ENCODE measurements at places on chromosomes 7 and 10.

DNA sequence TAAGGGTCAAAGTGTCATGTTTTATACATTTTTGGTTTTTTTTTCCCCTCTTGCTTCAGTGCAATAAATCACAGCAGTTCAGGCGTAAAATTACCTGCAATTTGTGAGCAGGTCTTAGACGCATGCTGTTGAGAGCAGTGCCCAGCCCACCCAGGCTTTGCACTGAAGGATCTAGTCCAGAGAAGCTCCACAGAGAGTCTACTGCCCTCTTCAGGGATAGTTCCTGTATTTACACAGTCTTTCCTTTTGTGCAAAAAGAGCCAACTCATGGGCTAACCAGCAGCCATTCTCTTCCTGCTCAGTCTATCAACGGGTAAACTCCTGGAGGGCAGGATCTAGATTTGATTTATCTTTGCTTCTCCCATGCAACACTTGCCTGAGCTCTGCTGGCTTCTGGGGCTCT, 82.2 kb upstream of the NAMPT start:
- peak; percentile 36 for DNase-seq

DNA sequence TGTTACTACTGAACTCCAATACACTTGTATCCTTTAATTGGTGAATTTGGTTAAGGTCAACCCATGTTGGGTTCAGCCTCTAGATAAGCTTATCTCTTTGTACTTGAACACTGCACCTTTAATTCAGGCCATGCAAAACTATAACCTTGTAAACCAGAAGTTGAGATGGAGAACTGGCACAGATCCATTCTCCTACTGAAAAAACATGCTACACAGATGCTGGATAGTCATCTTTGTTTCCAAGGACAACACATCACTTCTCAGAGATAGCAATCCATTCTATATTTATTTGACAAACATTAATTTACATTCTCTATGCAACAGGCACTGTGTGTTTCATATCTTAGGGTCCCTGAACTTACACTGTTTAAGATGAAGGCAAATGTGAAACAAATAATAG, 2.9 kb upstream of the CDK14 start:
- DNase-seq = no peak

DNA sequence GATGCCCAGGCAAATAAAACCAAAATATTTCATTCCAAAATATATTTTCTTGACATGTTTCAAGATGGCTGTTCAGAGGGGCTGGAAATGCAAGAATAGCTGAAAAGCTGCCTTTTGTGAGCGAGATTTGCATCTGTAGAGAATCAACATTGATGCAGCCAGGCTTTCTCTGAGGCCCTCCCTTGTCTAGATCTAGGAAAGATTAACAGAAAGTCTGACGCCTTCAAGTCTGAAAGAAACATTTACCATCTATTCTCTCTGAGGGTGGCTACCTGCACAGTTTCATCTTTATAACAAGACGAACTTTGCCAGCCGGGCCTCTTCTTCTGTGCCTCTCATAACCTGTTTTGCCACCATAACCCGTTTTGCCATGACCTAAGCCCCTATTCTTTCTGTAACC, 170.2 kb downstream of the AKR1D1 start:
- DNase-seq = no peak

GRCh38 chr10:15122477-15123030, 25.4 kb downstream of the RPP38 start:
- DNase-seq = peak; percentile 86

- DNase-seq = no peak
These were observed 82.9 kb downstream of the GALNT11 start for GRCh38 chr7:152108359-152108758.

DNA sequence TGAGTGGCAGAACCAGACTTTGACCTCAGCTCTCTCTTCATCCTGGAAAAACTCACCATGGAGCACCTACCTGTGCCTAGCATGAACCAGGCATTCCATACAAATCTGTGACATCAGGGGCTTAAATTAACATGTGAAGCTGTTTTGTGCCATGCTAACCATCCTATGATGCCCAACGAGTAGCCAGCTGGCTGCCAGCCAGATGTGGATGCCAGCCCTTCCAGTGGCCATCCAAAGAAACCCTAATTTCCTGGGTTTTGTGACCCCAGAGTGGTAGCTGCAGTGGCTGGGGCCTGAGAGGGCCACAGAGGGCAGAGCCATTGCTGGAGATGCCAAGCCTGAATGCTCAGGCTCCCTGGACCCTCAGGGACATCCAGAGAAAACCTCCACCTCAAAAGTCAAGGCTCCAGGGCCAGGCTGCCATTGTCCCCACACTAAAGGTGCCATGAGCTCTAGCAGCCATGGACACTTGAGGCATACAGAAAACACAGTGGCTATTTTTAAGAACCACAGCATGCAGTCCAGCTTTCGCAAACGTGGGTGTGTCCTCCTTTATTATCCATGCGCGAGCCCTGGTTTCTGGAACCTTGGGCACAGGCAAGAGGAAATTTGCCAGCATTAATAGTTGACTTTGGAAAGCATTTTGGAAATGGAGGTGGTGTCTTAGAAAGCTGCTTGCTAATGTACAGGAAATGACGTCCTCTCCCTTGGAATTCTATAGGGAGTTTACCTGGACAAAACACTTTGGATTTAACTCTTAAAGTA, 6.0 kb downstream of the CPXM2 start:
- no peak for DNase-seq

GRCh38 chr10:27804136-27804535, 58.5 kb upstream of the MKX start:
- DNase-seq = no peak

DNA sequence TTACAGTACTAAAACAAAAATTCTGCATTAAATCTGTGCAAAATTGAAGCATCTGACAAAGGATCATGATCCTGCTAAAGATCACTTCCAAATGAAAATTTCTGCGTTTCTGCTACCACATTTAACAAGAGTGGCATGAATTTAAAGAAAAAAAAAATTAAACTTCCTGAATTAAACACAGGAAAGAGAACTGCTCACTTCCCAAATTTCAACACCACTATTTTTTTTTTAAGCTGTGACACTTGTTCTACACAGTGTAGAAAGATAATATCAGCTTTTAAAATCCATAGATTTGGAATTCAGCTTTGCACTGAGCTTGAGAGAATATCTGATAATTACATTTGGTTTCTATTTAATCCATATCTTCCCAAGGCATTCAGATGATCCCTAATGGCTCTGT, 73.6 kb downstream of the EPC1 start:
- DNase-seq = no peak

DNA sequence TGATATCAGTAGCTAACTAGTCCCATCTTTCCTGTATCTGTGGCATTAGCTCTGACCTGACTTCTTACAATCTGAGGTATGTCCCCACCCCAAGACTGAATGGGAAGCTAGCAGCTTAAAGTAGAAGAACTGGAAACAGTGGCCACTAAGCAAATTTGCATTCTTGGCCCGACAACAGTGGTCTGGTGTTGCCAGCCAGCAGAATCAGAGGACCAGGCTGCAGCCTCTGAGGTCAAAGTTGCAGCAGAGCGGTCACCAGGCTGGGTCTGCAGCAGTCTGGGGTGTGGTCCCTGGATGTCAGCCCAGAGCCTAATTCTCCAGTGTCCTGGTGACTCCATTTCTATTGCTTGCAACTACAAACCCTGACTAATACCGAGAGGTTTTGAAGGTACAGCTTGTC, 26.3 kb downstream of the FAM107B start:
- peak; percentile 17 for DNase-seq

DNA sequence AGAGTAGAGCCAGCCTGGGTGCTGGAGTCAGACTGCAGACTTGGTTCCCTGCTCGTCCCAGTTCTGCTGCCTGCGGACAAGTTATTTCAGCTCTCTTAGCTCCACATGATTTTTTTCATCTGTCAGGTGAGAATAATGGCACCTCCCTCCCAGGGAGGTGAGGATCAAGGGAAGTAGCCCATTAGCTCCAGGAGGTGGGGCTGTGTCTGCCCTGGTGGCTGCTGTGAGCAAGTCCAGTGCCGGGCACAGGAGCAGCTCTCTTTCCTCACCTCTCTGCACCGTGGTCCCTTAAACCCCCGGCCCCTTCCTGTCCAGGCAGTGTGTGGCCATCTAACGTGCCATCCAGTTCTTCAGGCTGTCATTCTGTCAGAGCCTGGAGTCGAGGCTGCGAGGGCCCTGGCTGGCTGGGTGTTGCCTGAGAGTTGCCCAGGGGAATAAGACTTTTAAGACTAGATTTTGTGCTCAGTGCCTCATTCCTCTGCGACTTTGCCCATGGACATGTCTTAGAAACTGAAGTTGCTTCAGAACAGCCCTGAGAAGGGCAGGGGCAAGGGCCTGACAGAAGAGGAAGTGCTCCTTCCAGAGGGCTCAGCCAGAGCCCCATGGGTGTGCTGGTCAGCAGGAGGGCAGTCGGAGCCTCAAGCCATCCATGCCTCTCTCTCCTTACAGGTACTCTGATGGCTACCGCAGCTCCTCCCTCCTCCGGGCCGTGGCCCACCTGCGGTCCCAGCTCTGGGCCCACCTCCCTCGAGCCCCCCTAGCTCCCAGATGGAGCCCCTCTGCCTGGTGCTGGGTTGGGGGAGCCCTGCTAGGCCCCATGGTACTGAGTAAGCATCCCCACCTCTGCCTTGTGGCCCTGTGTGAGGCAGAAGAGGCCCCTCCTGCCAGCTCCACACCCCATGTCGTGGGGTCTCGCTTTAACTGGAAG, 5.0 kb downstream of the ABCB8 start:
- no peak for DNase-seq

DNA sequence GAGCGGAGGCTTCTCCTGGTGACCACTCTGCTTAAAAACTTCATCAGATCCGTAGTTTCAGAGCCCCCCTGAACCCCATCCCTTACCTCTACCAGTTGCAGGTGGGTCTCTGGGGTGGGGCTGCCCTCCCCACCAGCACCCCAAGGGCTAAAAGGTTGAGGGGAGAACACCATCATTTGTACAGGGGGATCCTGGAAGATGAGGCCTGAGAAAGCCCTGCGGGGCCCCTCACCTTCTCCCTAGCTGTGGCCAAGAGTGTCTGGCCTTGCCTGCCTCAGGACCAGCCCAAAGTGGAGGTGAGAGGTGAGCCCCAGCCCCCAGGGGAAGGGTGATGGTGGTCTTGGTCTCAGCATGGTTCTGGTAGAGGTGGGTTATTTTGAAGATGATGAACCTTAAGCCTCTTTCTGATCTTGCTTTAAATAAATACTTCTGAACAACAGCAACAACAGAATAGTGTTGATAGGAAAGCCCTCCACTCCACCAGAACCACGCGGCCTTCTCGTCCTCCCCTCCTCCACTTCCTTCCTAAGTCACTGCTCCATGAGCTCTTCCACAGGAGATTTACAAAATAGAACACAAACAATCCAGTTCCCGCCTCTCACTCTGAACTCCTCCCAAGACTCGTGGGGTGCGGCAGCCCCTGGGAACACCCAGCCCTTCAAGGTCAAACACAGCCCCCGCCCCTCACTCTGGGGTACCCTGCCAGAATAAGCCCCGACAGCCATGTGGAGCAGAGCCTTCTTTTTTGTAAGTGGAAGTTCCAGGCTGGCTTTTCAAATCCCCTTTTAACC, 169.1 kb downstream of the EGFR start:
- DNase-seq = no peak

DNA sequence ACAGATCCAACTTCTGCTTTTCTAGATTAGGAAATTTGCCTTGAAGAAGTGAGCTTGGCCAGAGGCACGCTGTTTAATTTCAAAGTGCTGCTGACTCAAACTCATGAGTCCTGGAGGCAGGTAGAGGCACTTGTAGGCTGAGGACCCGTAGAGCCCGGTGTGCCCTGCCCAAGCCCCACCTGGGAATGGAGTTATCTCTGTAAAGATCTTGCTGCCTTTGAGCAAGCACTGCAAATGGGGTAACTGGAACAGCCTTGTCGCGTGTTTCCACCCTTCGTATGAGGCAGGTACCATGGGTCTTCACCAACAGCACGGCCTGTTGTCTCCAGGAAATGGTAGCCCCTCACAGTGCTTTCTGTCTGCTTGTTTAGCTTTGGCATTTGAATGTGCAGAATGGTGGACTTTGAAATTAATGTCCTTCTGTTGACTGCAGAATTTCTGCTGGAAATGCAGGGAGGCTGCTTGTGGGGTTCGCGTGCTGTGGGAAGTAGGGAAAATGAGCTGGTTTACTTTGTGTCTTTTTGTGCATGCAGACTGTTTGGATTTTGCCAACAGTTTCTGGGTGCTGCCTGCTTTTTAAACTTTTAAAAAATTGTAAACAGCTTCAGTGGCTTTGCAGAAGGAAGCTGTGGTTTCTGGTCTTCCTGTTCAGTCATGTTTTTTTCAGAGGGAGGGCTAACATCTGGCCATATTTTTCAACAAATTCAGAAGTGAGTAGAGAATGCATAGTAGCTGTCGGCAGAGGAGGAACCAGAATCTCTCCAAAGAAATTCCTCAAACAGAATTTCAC, 27.2 kb downstream of the CCM2 start:
- peak; percentile 72 for DNase-seq

DNA sequence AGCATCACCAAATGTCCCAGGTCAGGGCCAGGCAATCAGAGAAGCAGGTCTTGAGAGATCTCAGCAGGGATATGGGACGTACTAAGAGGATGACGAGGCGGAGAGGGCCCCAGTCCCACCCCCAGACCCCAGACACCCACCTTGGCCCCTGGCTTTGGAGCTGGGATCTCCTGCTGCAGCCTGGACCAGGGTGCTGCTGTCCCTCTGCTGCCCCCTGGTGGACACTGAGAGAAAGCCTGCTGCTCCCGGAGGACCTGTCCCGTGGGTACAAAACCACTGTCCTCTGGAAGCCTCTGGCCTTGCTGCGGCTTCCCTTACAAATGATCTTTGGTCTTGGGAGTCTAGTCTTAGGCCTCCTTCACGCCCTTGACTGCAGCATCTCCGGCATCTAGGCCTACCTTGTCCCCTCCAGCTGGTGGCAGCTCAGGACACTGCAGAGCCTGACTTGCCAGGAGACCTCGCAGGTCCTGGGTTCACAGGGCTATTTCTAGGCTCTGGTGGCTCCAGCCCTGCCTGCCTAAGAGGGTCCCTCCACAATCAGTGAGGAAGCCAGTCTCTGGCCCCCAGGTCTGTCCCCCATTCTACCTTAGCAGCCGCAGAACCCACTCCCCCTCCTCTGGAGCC, 97.1 kb downstream of the RGS10 start:
- peak; percentile 87 for DNase-seq

DNA sequence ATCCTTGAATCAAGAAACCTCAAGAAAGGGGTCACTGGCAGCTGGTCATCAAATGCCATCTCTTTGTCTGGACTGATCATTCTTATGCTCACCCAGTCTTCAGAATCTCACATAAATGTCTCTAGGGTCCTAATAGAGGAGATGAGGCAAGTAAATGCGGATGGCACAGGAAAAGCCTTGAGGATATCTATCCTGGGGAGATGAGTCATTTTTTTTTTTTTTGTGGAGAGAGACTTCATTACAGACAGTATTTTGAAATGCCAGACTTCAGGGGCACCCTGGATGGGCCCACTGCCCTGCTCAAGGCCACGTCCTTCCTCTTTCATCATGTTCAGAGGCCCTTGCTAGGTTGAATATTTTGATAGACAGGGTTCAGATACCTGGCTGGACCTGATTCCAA, 19.5 kb upstream of the PLPP4 start:
- DNase-seq = no peak

- DNase-seq = no peak
These were observed 1.7 kb upstream of the SPACDR start for GRCh38 chr7:100465702-100466311.

DNA sequence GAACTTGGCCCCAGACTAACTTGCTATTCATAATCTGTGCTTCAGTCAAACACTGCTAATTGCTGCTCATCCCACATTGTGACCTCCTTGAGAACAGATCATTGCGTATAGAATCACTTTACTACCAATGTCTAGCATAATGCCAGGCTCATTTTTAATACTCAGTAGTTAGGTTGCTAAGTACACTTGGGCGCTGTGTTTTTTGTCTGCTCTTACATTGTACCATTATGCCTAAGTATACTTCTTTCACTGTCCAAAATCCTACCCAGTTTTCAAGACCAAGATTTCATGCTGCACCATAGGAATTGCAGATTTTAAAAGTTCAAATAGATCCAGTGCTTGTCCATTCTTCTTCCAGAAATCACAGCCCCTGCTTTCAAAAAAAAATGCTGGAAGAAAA, 32.8 kb upstream of the TMEM106B start:
- no peak for DNase-seq
